Breast epithelium (tissue), 4 donors: ENCODE measurements at places on chromosomes 16 and 17. TPM values are rescaled to one million over a fixed set of nuclear protein-coding genes. Genes with fewer than 3 reads are reported as not detected.

B4GALNT2 gene
- total RNA-seq = 0.15 TPM

TP53TG3C gene
- total RNA-seq = not detected

ZNF19 gene
- 20.2 TPM for total RNA-seq

CD300LF gene
- 0.98 TPM for total RNA-seq

DNA sequence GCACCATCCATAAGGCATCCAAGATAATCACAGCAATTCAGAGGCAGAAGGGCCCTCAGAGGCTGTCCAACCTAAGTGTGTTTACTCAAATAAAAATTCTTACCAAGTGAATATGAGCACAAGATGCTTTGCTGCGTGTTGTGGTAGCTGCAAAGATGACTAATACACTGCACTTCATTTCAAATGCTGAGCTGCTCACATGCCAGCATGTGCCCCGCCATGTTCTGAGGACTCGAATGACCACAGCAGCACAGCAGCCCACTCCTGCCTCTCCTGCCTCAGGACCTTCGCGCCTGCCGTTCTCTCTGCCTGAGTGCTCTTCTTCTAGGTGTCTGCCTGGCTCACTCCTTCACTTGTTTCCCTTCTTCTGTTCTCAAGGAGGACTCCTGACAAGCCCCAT lies 19.0 kb downstream of the PIK3R5 start:
- DNase-seq = no peak

GRCh38 chr17:40124279-40125141 lies 2.7 kb downstream of the MSL1 start:
- no peak for DNase-seq

DNA sequence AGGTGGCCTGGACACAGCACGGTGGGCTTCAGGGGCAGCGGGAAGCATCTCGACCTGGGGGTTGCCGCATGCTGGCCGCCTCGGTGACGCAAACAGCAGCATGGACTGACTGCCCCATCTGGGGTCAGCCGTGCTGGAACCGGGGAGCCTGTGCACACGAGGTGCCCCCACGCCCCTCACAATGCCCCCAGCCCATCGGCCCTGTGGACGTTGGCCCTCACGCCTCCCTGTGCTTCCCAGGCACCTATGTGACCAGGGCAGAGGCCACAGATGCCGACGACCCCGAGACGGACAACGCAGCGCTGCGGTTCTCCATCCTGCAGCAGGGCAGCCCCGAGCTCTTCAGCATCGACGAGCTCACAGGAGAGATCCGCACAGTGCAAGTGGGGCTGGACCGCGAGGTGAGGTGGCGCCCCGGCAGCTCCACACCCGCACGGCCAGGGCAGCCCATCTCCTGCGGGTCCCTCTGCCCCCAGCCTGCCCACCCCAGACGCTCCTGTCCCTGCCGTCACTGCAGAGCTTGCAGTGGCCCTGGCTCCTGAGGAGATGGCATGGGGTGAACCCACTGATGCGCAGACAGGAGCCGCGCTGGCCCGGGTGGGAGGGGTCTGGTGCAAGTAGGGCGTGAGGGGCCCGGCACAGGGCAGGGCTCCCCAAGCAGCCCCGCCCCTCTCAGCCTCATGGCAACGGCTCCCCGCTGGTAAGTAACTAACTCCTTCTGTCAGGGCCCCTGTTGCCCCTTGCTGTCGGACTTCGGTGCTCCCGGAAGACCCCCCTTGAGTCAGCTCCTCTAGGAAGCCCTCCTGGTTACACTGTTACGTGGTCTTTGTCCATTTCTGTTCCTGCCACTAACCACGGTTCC lies 13.6 kb downstream of the CDH15 start:
- no peak for DNase-seq

DNA sequence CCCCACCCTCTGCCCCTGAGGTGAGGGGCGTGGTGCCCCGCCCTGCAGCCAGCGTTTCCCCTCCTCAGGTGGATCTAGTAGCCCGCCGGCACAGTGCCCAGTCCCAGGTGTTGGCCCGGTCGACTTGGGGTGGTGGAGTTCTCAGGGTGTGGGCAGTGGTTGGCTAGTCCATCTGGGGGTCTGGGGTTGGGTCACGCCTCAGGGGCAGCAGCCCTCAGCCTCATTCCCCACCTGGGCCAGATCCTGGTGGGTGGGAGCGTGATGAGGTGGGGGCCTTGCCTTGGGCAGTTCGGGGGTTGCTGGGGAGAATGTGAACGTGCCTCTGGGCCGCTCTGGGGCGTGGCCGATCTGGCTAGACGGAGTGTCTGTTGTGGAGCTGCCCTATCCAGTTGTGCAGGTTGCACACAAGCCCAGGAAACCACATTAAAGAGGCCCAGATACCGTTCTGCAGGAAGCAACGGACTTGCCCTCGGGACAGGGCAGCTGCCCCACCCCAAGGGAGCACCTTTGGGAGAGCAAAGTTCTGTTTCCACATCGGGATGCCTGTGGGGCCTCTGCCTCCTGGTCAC lies 32.0 kb downstream of the GSE1 start:
- DNase-seq = no peak

GRCh38 chr16:75745823-75746222 lies 19.5 kb upstream of the CPHXL start:
- DNase-seq = no peak
